Left kidney (tissue), 8 donors: ENCODE measurements at places on chromosomes 13 and 19.

DNA sequence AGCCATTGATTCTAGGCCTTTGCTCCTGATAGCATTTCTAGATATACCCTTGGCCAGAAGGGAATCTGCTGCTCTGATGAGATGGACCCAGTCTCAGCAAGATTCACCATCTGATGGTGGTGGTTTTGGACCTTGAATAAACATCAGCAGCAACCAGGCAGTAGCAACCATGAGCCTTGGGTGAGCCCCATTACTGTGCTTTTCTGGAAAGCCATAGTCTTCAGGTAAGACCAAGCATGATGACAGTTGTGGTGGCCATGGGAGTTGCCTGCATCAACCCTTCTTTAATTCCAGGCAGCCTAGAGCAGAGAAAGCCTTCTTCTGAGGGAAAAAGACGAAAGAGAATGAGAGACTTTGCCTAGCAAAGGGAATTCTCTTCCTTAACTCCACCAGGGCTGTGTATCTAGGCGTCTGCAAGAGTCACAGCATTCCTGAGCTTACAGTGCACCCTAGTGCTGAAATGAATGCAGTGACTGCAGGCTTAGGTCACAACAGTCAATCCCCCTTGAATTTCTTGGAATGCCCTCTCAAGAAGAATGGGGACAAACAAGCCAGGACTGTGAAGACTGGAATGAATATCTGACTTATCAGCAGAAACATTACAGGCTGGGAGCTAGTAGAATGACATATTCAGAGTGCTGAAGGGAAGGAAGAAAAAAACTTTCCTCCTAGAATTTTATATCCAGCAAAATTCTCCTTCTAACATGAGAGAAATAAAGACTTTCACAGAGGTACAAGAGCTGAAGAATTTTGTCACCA, 942.4 kb upstream of the PCDH20 start:
- DNase-seq, result peak; percentile 7

DNA sequence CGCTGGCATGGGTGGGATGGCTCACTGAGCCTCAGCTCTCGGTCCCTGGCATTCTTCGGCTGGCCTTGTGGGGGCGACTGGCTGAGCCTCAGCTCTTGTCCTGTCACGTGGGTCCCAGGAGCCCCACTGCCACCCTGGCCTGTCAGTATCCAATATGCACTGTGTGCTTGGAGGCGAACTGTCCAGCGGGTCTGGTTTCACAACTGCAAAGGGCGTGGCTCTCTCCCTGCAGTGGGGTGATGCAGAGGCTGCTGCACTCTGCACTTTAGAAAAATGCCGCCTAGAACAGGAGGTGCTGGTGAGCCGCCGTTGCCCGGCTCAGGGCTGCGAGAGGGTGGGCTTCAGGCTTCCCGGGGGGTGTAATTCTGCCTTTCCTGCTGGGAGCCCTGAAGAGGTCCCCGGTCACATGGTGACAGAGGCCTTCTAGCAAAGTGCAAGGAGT, 17.0 kb upstream of the TMEM255B start:
- peak; percentile 63 for DNase-seq

GRCh38 chr19:1259206-1259875, 9.8 kb upstream of the CIRBP start:
- DNase-seq, result no peak

GRCh38 chr13:33096886-33097605, 80.8 kb downstream of the KL start:
- DNase-seq, result no peak

GRCh38 chr13:79851318-79851717, 370.4 kb downstream of the NDFIP2 start:
- DNase-seq, result no peak

DNA sequence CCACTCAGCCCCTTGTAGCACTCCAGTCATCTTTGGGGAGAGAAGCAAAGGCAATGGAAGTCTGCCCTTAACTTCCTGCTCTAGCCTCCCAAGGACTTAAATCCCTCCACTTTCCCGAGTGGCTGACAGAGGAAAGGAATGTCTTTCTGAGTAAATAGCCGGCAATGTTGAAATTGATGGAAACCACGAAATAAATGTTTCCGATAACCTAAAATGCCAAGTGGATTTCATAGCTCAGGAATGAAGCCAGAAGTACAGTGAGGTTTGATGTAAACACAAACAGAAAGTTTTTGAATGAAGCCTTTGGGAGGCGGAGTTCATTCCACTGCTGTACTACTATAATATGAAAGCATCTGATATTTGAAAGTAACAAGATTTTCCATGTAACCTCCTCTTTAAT, 14.0 kb upstream of the TBC1D4 start:
- no peak for DNase-seq

DNA sequence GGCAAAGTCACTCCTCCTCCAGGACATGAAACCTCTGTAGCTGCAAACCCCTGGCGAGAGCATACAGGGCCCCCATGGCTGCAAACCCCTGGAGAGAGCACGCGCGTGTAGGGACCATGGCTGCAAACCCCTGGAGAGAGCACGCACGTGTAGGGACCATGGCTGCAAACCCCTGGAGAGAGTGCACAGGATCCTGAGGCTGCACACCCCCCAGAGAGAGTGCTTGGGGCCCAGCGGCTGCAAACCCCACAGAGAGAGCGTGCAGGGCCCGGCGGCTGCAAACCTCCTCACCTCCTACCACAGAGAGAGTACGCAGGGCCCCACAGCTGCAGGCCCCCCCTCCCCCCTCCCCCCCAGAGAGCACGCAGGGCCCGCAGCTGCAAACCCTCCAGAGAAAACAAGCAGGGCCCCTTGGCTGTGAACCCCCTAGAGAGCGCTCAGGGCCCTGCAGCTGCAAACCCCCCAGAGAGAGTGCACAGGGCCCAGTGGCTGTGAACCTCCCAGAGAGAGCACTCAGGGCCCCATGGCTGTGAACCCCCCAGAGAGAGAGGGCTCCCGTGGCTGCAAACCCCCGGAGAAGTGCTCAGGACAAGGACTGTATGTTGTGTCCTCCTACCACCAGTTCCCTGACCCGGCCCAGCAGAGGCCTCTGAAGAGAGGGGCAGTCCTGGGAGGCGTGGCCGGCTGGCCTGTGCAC, 7.3 kb downstream of the ADPRHL1 start:
- no peak for DNase-seq

DNA sequence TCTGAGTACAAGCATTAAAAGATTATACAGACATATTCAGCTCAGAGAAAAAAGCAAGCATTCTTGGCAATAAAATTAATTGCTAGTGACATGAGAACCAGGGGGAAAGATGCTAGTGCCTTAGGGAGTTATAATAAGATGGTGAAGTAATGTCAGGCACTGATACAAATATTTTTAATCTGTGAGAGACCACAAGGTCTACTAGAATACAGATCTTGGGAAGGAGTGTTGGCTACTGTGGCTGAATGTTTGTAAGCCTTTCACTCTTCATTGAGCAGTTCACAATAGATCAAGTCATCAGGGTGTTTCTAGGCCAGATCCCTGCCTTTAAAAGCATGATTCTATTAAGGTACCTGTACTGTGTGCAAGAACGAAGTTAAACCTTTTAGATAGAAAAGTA, 16.4 kb downstream of the FREM2 start:
- DNase-seq, result no peak

DNA sequence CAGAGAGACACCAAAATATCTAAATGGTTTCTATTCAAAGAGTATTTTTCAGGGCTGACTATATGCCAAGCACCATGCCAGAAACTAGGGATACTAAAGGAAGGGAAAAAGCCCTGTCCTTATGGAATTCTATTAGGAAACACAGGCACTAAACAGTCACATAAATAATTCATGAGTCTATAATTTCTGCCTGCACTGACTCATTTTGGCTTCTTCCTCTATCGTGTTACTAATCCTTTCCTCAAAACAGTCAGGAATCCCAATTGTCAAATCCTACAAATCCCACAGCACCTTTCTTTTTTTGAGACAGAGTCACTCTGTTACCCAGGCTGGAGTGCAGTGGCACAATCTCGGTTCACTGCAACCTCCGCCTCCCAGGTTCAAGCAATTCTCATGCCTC, 29.2 kb downstream of the XPO4 start:
- no peak for DNase-seq

DNA sequence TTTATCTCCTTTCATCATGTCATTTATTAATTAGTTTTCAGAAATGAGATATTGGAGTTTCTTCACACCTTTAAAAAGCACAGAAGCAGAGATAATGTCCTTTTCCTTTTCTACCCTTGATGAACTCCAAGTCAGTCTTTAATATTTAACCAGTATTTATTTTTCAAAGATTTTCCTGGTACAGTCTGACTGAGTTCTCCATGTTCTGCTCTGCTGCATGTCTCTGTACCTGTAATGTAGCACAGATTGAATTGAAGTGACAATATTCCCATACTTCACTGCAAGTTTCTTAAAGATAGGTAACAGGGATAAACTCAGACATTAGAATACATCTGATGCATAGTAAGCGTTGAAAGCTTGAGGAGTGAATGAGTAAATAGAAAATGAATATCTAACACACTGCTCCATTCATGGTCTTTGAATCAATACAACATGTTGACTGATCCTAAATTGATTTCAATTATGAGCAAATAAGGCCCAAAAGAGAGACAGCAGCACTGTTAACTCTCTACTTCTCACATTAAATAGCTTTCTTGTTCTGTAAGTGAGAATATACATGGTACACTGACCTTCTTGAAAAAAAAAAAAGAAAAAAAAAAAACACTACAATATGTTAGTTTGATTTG, 1323.6 kb upstream of the PRR20A start:
- no peak for DNase-seq

DNA sequence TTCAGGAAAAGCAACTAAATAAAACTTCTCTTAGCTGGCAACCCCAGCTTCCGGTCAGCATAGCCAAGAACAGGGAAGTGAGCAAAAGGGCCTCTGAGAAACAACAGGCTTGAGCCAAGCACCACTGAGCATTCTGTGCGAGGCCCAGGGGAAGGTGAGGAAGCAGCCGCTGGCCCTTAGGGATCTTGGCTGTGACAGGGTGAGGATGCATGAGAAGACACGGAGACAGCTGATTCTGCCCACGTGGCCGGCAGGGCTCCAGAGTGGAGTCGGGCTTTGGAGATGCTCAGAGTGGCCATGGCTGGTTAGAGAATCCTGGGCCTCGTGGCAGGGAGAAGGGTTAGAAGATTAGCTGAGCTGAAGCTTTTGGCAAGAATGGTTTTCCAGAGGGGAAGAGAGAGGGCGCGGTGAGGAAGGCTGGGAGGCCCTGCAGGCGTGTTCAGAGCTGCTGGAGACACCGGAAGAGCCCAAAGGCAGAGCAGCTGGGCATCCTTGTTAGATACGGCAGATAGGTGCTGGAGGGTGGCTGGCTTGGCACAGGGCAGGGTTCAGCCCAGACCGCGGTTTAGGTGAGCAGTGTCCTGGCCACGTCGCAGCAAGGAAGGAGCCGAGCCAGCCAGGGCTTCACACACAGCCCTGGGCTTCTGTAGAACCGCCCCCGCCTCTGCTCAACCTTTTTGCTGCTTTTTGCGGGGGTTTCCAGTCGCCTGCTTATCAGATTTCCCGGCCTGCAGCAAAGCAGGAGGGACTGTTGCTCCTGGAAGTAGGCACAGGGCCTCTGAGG, 17.3 kb downstream of the UPF1 start:
- no peak for DNase-seq

GRCh38 chr19:55437410-55437809, 5.7 kb downstream of the SHISA7 start:
- peak; percentile 75 for DNase-seq

DNA sequence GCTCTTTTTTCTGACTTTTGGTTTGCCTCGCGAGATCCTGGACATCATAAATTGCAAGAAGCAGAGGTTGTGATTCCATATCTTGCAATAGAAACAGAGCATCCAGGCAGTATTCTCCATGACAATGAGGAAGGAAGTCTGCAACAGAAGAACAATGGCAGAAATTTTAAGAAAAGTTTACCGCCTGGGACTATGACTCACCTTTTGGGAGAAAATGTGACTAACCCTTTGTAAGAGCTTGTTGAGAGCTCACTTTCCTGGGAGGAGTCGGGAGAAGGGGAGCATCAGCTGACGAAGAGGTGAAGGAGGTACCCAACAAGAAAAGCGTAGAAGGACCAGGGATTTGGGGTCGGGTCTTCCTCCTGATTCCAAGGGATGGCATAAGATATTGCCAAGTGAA, 34.3 kb upstream of the TNFSF11 start:
- DNase-seq, result no peak

DNA sequence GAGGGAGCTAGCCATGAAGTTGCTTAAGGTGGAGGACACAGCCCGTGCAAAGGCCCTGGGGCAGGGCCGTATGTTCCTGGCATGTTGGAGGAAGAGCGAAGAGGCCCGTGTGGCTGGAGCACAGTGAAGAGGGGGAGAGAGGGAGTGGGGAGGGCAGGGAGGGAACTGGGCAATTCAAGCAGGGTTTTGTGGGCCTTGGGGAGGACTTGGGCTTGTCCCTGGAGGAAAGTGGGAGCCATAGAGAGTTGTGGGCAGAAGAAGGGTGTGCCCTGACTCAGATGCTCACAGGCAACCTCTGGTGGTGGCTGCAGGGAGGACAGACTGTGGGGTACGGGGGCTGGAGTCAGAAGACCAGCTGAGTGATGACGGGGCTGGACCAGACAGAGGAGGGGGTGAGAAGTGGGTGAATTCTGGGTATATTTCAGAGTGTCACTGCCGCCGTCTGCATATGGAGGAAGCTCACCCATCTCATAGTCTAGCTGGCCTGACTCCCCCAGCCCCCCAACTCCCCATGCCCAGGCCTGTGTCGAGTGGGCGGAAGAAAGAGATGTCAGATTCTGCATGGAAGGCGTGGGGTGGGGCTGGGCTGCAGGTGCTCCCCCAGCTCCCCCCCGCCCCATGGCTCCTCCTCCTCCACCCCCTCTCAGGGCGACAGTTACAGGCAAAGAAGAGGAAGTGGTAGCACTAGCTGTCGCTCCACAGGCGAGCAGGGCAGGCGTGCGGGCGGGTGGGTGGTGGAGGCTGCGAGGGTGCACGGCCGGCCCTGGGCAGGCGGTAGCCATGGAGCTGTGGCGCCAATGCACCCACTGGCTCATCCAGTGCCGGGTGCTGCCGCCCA, at the start of gene VAV1:
Gene VAV1 (plus strand): TSS at position 681 of the 838 bp plus-strand sequence. CDS start 100 bp downstream, at position 781.
- no peak for DNase-seq

- no peak for DNase-seq
Measured at GRCh38 chr19:29384656-29385055, 141.1 kb upstream of the VSTM2B start.

- DNase-seq, result no peak
Measured at GRCh38 chr19:37991176-37991835, 84.3 kb downstream of the SIPA1L3 start.

DNA sequence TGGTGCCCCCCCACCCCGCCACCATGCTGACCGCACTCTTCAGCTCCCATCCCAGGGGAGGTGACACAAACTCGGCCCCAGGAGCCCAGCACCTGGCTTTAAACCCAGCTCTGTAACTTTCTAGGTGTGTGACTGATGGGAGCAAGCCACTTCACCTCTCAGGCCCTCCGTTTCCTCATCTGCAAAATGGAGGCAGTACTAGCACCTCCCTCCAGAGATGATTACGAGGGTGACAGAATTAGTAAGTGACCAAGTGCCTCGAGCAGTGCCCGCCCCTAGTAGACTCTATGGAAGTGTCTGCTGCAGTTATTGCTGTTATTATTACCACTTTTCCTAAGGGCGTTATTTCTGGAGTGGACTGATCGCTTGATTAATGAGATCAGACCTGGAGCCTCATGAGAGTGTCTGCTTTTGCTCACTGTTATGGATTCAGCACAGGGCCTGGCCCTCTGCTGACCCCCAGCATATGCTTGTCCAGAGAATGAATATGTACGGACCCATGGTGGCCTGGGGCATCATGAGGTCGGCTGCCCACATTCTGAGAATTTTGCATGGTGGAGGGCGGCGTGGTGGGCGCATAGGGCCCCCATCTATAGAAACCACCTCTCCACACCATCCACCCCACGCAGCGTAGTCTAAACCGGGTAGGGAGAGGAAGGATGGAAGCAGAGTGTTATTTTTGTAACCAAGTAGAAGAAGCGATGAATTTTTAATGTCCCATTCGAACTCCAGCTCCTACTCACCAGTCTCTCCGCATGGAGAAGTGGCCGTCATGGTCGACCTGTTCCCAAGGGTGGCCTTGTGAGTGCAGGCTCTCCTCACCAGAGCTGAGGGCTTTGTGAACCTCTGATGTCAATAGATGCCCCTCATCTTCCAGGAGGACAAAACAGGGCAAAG, 48.2 kb downstream of the CAPN12 start:
- DNase-seq, result no peak
